ENCODE measurements at places on chromosomes 5 and 9.

DNA sequence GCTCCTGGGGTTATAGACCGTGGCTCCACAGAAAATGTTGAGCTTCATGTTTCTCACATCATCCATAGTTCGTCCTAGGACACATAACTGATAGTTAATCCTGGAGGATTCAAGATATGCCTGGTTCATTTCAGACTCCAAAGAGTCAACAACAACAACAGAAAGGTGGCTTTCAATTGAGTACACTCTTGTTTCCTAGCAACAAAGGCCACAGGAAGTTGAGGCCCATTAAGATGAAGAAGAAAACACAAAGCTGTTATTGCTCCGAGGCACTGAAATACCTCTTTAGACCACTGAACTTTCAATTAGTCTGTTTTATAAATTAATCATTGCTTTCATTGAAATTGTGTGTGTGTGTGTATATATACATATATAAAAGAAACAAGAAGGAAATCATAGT is 154.5 kb downstream of the YIPF5 start:
- no peak for DNase-seq

DNA sequence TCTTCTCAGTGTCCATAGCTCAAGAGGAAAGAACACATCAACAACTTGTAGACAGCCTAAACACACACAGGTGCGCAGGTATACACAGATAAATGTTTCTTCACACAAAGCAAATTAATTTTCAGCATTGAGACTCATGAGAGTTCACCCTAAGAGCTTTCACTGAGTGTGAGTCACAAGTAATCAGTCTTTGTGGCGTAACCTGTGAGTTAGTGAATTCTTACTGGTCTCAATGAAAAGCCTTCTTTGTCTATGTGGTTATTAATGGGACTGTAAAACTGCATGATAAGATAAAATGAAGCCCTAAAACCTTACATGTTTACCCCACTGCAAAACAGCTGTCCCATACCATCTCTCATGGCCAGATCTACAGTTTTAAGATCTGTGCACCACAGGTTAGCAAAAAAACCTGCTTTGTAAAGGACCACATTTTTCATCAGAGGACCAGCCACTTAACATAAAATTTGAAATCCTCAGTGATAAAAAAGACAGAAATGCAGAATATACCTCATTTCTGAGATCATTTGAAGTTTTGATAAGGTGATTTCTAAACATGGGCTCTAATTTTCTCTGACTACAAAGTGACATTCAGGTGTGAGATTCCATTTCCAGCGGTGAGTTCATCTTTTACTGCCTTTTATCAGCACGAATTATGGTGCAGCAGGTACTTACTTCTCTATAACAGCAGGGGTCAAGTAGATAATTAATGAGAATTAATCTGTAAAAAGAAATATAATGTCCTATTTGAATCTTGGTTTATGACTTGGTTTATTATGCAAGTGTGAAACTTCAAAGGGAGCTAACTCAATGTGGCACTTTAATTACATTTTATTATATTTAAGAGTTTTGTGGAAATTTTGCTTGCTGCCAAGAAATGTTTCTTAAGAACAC is 335.7 kb upstream of the PIK3R1 start:
- no peak for DNase-seq

- DNase-seq, result no peak
Observed at GRCh38 chr5:3265131-3265885, 330.3 kb upstream of the IRX1 start.

DNA sequence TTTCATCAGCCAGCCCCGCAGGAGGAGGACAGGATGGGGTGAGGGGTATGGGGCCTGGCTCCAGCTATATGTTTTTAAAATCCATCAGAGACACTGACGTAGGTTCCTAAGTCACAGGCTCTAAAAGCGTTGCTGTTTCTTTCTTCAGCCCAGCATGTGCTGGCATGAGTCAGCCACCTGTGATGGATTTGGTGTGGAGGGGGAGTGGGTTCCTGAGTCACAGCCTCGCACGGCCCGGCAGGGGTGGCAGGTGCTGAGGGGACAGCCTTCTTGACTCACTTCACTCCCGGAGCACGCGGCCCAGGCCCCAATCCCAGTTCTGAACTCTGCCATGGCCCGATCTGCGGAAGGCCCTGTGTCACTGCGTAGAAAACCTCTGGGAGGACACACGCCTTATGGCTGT is 38.8 kb upstream of the RPL26L1 start:
- no peak for DNase-seq

- no peak for DNase-seq
Observed at GRCh38 chr5:99437986-99438385, 509.2 kb upstream of the CHD1 start.

All from NCI-H1048 (cell line).